Muscle of arm (tissue), 14 donors: ENCODE measurements at places on chromosomes 3 and 15. TPM values are rescaled to one million over a fixed set of nuclear protein-coding genes. Genes with fewer than 3 reads are reported as not detected.
A peak's percentile ranks its signal among the peaks of the same experiment; 100 is the strongest.

Gene SLC9A9
- polyA plus RNA-seq: 14.2 TPM

Gene LRTM1
- 140 TPM for polyA plus RNA-seq

GRCh38 chr3:42081838-42082473, 9.2 kb upstream of the TRAK1 start:
- DNase-seq: no peak

Gene SLC12A1
- polyA plus RNA-seq: 0.91 TPM

DNA sequence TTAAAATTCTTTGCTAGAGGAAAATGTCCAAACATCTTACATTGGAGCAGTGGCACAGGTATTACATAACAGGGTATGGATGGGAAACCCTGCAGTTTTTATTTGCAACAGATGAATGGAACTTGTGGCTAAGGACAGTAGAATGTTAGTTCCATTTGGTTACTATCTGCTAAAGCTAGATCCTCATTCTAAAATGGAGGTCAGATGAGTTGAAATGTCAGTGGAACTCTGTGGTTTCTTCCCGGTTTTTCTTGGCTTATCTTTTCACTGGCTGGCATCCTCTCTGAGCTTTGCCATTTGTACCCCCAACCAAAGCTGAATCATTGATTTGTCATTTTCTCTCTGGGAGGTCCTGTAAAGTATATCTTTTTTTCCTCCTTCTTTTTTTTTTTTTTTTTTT, 68.9 kb downstream of the ARMC8 start:
- DNase-seq: no peak

Gene XCR1
- 0.54 TPM for polyA plus RNA-seq

Gene TLR9
- polyA plus RNA-seq: 0.08 TPM

- no peak for DNase-seq
Measured at GRCh38 chr3:134350266-134350665, 24.0 kb downstream of the AMOTL2 start.

Gene GUCA1C
- not detected for polyA plus RNA-seq

- peak; percentile 55 for DNase-seq
Measured at GRCh38 chr15:98650417-98651035, 2.2 kb downstream of the IGF1R start.

DNA sequence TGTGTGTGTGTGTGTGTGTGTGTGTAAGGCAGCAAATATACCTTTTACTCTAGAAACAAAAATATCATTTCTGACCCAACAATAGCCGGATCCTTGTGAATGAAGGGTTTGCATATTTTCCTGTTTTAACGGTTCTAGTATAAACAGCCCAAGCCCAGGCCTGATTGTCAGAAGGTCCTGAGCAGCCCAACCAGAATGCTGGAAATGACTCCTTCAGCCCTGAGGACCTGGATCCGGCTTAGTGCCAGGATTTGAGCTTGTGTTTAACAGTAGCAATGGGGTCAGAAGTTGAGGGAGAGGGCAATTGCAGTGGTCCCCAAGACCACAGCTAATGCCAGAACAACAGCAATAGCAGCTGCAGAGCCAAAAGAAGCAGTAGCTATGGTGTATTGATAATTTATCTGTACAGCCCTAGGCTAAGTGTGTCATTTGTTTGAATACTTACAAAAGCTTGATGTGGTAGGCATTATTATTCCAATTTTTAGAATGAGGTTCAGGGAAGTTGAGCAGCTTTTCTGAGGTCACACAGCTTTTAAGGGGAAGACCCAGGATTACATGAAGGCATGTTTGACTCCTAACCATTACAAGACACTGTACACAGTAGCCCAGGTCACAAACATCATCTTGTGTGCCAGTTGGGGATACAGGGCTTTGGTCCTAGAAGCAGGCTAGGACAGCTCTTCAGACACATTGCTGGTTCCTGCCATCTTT, 12.8 kb downstream of the FOXL2 start:
- no peak for DNase-seq

DNA sequence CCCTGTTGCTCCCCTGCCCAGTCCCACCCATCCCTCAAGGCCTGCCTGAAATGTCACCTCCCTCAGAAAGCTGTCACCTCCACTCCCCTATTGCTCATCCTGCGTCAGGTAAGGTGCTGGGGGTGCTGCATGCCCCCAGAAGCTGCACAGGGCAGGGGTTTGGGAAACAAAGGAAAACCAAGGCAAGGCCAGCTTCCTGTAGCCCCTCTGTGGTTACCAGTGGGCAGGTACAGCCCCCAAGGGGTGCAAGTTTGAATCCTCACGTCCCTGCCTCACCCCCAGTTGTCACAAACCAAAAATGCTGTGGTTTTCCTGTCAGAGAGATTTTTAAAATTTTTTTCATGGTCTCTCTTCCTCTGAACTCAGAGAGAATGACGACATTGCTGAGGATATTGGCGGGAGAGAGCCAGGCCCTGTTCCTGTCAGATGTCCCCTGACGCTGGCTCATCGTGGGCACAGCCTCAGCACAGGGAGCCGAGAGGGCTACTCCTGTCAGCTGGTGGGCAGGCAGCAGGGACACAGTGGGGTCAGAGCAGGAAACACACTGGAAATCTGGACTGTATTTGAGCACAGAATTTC, 27.0 kb downstream of the PSTPIP1 start:
- DNase-seq: no peak

DNA sequence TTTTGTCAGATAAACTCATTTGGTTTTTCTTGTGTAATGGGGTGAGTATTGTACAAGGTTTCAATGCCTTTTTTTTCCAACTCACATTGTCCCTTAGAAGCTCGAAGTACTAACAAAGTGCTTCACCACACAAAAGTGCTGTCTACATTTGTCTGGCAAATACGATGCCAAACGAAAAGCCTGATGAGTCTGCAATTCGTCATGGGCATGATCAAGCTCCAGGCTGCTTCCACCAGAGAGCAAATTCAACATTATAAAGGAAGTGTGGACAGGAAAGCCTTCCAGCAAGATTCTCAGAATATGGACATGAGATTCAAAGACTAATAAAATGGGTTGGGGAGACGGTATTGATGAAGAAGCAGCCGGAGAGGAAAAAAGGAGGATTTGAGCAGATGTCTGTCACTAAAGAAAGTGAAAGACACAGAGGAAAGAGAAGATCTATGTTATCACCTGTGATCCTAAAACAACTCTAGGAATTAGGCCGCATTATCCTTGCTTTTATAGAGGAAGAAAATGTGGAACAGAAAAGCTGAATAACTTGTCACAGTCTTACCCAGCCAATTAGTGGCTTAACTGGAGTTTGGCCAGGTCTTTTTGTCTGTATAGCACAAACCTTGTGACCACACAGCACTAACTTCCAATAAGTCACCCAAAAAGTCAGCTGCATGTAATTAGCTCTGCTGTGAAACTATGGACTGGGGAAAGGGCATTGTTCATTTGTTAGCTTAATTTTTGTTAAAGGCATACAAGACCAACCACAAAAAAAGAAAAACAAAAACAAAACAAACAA, 494.8 kb downstream of the FHIT start:
- DNase-seq: no peak

Gene MRAS
- 69.1 TPM for polyA plus RNA-seq

DNA sequence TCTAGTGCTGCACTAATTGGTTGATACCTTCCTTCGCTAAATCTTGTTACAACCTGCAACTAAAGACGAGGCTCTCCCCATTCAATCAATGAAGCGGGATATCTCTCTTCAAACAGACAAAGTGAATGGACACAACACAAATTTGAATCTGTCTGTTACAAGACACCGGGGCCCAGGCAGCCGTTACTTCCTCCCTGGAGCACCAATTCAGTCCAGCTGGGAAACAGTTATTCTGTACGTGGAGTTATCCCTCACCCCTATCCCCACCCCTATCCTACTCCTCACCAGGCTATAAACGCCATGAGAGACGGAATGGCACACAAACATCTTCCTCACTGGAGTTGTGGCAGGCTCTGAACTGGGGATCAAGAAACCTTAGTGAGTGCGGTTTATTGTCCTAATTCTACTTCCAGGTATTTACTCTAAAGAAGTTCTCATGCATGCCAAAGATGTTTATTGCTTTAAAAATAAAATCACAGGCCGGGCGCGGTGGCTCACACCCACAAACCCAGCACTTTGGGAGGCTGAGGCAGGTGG, 181.8 kb downstream of the FOXP1 start:
- DNase-seq: no peak

GRCh38 chr3:127256733-127257271, 31.0 kb downstream of the PRR20G start:
- no peak for DNase-seq

GRCh38 chr3:123085932-123086627, 19.3 kb downstream of the PDIA5 start:
- no peak for DNase-seq

Gene FANCD2OS
- not detected for polyA plus RNA-seq

- DNase-seq: no peak
Measured at GRCh38 chr15:85972805-85973540, 106.7 kb upstream of the AGBL1 start.

GRCh38 chr3:14077310-14077709, 47.4 kb downstream of the CHCHD4 start:
- no peak for DNase-seq

DNA sequence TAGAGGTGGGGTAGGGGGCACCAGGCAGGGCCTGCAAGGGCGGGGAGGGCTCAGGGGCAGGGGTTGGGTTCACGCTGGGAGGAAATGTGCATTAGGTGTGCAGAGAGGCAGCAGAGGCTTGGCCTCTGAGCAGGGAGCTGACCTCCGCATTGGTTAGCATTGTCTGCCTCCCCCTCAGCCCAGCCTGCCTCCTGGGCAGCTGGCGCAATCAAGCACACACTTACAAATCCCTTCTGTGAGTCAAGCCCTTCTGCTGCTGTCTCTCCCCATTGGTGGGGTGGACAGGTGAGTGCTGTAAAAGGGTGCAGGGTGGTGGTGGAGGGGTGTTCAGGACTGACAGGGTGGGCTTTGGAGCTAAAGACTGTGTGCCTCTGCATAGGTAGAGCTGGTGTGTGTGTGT, 9.3 kb downstream of the LOXL1 start:
- DNase-seq: no peak

Gene C3orf62
- polyA plus RNA-seq: 8.5 TPM

DNA sequence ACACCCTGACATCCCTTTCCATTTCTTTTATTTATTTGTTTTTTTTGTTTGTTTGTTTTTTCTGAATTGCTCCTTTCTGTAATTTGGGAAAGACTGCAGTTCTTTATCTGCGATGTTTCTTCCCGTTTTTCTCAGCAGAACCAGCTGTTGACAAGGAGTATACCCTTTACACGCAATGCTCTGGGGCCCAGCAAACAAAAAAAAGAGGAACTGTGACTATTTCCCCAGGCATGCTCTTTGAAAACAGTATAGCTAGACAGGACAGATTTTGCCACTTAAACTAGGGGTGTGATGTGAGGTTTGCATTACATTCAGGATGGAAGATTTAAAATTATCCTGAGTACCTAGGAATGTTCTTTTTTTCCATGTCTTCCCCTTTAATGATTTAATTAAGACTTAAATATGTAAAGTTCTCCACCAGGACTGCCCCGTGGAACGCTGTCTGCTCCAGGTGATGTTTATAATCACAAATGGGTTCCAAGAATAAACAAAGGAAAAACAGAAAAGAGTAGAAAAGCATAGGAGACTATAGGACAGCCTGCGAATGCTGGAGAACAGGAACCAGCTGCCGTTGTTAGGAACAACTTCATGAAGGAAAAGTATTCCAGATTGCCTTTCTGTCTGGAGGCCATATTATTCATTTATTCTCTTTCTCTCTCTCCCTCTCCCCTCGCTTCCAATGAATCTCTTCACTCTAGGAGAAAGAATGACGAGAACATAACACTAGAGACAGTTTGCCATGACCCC, 43.3 kb downstream of the TGFBR2 start:
- DNase-seq: no peak

GRCh38 chr15:96416934-96417759, 86.6 kb downstream of the NR2F2 start:
- no peak for DNase-seq

Gene DZIP1L
- 11.6 TPM for polyA plus RNA-seq

GRCh38 chr3:126442094-126442855, 33.4 kb downstream of the ZXDC start:
- DNase-seq: peak; percentile 89

Gene SCAANT1
- polyA plus RNA-seq: not detected

DNA sequence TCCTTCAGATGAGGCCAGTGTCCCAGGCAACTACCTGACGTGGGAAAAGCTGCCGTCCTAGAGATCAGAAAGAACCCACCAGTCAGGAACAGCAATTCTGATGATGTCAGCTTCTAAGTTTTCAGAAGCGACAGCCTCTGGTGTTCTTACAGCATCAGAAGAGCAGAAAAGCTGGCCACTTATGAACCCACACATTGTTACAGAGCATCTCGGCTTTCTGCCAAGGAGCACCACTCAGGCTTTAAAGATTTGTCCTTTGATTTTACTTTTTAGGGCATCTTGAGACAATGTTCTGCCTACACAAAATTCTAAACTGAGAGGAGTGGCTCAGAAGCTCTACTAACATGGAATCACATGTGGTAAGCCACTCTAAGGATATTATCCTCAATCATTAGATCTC, 49.7 kb upstream of the BOC start:
- no peak for DNase-seq

Gene TUSC7
- not detected for polyA plus RNA-seq

DNA sequence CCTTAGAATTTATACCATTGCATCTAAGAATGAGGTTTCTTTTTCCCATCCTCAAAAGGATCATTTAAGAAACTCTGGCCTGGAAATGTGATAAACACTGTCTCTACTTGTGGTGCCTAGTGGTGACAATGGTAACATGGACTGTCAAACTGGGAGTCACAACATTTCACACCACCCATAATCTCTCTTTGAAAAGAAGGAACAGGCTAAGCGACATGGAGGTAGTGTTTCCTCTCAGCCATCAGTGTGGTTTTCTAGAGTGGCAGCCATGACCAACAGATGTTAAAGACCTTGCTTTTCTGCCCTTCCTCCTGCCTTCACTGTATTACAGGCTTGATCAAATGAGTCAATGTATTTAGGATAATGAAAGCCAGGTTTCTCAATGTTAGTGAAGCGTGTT, 283.1 kb upstream of the STAC start:
- DNase-seq: no peak

DNA sequence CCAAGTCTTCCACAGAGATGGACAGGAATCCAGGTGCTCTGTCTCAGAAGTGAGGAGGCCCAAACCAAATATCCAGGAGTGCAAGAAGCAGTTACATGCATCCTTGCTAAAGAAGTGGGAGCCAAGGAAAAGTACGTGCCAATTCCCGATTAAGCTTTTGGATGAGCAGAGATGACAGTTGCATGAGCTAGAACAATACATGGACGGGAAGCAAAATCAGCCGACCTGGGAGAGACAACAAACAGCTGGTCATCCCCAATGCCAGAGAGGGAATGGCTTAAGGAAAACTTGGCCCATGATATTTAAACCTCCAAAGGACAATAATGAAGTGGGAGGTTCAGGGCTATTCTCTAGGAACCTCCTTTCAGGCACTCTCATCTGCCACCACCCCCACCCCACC, 86.0 kb upstream of the ABHD17C start:
- DNase-seq: peak; percentile 32

Gene TMEM212
- polyA plus RNA-seq: 0.26 TPM

Gene GOLGA8K
- polyA plus RNA-seq: 0.74 TPM

GRCh38 chr3:191972714-191973398, 511.9 kb downstream of the PYDC2 start:
- no peak for DNase-seq

- DNase-seq: no peak
Measured at GRCh38 chr3:173221010-173221409, 80.0 kb upstream of the SPATA16 start.
